NCI-H446 treated with DMSO at 0.1 percent for 48 hours (cell line): ENCODE measurements at places on chromosomes 6 and 20.
A peak's percentile ranks its signal among the peaks of the same experiment; 100 is the strongest.

GRCh38 chr6:163715846-163716245 is 301.3 kb downstream of the QKI start:
- DNase-seq, result no peak

DNA sequence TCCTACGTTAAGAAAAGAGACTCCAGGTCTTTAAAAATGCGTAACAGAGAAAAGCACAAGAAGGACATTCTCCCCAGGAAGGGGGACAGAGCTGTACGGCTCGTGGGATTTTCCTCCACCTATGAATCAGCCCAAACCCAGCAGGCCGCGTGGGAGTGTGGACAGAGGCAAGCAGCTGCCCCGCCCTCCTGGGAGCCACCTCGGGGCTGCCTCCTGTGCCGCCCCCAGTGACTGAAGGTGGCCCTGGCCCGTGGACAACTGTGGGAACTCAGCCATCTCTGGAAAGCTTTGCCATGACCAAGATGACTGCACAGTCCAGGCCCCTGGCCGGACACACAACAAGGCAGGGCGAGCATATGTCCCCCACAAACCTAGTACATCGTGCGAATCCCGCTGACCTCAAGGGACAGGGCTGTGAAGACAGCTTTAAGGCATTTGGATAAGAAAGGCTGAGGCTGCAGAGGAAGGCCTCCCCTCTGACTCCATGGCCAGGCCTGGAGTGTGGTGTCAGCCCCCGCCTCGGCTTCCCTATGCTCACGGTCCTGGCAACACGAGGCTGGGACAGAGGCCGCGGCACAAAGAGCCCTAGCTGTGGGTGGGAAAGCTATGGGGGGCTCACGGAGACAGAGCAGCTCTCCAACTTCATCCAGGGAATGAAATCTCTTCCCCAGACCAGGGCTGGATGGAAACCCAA is 26.9 kb downstream of the PXDC1 start:
- DNase-seq, result no peak

DNA sequence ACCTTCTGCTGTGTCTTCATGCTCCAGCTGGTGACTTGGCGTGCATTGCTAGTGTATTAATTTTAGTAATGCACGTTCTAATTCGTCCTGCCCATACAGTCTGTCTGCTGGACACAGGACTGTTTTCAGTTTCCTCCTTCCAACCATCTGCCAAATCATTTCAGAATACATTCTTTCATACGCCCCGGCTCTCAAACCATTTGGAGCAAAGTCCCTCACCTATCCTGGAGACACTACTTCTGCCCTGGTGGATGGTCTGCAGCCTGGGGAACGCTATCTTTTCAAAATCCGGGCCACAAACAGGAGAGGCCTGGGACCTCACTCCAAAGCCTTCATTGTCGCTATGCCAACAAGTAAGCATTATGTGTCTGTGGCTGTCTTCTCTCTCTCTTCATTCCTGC is 60.5 kb downstream of the FNDC1 start:
- no peak for DNase-seq

- no peak for DNase-seq
These were observed 31.5 kb downstream of the SNX5 start for GRCh38 chr20:17936761-17937732.

GRCh38 chr6:75203721-75204120 is 2.1 kb downstream of the COL12A1 start:
- peak; percentile 10 for DNase-seq

DNA sequence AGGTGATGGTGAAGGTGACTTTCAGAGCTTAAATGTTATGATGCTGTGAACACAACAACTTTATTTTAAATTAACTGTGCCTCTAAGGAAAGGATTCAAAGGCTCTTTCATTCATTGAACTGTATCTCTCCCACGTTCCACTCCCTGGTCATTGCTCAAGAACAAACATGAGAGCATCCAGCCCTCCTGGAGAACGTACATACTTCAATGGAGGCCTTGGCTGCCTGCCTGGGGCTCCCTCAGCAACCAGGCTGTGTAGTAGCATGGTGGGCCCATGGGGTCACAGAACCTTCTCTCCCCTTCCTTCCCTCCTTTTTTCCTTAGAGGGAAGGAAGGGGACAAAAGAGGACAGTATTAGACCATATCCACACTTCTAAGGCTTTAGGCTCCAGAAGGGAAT is 234.3 kb downstream of the CDC5L start:
- no peak for DNase-seq

GRCh38 chr6:44185953-44186634 is 27.5 kb downstream of the CAPN11 start:
- no peak for DNase-seq

DNA sequence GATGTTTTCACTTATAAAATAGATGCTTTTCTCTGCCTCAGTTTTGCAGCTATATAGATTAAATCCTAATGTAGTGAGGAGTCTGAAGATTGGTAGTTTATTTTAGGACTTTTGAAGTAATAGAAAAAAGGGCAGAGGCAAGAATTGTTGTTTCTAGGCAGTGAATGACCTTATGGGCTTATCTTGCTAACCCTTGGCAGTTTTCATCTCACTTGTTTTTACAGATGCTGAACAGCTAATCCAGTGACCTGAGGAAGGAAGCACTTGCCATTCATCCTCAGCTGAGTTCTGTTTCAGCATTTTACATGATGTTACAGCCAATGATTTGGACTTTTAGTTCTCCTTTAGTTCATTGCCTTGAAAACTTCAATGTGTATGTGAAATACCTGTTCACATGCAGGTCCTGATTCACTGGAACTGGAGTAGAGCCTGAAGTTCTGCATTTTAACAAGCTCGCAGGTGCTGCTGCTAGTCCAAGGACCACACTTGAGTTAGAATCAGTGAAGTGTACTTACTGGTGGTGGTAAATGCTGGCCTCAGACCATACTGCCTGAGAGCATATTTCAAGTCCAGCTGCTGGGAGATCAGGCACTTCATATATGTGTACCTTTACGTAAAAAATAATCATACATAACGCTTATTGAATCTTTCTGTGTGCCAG is 86.9 kb downstream of the TULP4 start:
- no peak for DNase-seq
